ENCODE measurements at places on chromosomes 5 and 9.

DNA sequence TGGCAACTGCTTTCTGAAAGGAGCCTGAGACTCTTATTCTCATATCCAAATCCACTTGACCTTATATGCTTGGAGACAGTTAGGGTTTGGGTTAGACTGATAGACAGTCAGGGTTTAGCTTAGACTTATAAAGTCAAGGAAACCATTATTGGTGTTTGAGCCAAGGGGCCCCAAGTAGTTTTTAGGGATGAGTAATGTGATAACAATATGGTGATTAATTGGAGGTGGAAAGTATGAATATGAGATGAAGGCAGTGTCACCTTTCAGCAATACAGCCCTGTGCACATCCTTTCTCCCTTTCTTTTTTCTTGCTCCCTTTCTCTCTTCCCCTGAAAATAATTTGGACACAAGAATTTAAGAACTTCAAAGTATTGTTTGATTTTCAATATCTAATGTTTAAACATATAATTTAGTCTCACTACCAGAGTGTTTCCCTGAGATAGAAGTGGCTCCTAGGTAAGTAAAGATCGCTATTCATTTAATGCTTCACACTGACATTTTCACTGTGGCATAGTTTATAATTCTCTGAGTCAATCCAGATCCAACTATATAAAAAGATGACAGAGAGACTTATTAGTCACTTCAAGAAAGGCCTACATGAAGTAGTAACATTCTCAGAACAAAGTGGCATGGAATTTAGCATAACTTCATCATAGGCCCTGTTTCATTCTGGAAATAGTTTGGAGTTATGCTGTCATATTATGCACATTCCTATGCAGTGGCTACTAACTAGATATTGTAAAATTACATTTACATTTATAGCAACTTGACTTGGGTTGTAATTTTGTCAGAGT is 200.8 kb downstream of the CHSY3 start:
- DNase-seq, result no peak

GRCh38 chr5:39270225-39270848 is 51.0 kb upstream of the FYB1 start:
- DNase-seq, result no peak

DNA sequence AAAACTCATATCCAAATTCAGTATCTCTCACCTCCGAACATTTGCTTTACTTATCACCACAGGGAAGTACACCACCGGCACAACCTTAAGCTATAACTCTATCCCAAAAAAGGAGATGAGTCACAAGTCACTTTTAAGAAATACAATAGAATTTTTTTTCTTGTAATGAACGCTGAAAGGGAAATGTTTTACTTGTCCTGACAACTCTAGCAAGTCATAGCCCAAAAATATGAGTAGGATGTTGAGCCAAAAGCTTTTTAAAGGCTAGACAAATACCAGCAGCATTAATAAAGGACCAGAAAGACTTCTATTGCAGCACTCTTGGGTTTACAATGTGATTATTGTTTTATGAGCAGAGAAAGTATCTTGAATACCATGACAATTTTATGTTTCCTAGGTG is 147.3 kb upstream of the FST start:
- no peak for DNase-seq

DNA sequence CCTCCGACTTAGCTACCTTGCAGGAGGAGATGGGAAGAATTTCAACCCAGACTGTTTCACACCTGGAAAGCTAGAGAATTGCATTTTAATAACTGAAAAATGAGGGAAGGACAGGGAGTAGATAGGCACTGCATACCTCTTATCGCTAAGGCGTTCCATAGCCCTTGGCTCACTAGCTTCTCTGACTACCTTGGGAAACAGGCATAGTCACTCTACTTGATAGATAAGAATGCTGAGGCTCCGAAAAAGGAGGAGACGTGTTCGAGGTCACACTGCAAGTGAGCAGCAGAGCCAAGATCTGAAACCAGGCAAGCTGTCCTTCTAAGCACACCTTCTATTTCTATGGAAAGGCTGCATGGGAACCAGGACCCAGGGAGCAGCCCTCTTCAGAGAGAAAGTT is 168.9 kb downstream of the CRB2 start:
- DNase-seq, result no peak

- DNase-seq, result no peak
Observed at GRCh38 chr5:673831-674629, 19.1 kb downstream of the TPPP start.

- DNase-seq, result no peak
Observed at GRCh38 chr5:122668552-122668951, 106.3 kb upstream of the SNX2 start.

Data from stimulated activated CD8-positive, alpha-beta memory T cell treated with anti-CD3 and anti-CD28 coated beads, Interleukin-4, amount 100 ng/mL, for 1 hour (primary cell).